Fibroblast of skin of back (primary cell): ENCODE measurements at places on chromosomes 16 and 17.

- peak; percentile 72 for DNase-seq
Measured at GRCh38 chr17:34306466-34306865, 12.8 kb upstream of the CCL8 start.

- no peak for DNase-seq
Measured at GRCh38 chr17:82559566-82560251, 40.2 kb downstream of the FOXK2 start.

- DNase-seq = peak; percentile 45
Measured at GRCh38 chr17:40461732-40462342, 18.6 kb downstream of the IGFBP4 start.

DNA sequence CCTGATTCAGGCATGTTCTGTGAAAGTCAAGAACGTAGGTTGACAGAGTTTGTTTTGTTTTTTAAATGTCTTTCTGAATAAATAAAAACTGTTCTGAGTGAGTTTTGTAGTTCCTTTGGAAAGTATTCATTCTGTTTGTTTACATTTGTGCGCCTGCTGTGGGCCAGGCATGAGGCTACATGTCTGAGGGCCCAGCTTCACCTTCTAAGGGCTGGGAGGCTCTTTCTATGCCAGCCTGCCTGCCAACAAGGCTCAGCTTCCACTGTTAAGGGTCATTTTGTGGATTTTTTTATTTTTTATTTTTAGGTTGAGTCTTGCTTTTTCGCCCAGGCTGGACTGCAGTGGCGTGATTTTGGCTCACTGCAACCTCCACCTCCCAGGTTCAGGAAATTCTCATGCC, 6.1 kb downstream of the WWOX start:
- DNase-seq = no peak

GRCh38 chr17:82031885-82032627, 578 bp downstream of the RAC3 start:
- DNase-seq = no peak

DNA sequence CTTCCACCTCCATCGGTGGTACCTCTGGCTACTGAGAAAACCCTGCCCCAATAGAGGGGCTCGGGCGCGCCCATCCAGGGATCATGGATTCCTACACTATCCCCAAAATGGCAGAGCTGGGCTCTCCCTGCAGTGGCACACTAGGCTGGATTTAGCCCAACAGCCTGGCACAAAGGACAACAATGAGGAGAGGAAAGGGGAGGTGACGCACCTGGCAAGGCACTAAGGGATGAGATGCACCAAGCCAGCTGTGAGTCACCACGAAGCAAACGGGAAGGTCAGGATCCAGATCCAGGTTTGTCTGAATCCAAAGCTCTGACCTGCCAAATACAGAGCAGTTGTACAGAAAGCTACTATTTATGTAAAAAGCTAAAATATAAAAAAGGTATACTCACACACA, 18.1 kb downstream of the UBE2O start:
- DNase-seq = no peak

- no peak for DNase-seq
Measured at GRCh38 chr17:737561-738113, 5.2 kb downstream of the TLCD3A start.

DNA sequence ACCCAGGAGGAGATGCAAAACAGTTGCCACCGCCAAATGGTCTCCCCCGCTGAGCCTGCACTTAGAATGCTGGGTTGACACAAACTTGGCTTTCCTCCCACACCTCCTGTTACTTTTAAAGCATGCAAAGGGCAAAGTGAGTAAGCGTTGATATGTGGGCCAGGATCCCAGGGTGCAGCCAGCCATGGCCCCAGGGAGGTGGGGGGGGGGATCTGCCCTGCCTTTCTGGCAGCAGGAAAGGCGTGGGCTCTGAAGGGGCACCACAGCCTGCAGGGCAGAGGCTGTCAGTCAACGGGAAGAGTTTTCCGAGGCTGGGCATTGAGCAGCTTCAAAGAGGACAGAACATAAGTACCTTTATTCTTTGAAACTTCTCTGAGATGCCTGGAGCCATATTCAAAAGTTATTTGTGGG, 142.3 kb downstream of the ABCC12 start:
- DNase-seq = peak; percentile 12

- no peak for DNase-seq
Measured at GRCh38 chr16:74071996-74072535, 224.5 kb upstream of the PSMD7 start.

GRCh38 chr16:50767197-50767596, 25.3 kb downstream of the CYLD start:
- DNase-seq = no peak

DNA sequence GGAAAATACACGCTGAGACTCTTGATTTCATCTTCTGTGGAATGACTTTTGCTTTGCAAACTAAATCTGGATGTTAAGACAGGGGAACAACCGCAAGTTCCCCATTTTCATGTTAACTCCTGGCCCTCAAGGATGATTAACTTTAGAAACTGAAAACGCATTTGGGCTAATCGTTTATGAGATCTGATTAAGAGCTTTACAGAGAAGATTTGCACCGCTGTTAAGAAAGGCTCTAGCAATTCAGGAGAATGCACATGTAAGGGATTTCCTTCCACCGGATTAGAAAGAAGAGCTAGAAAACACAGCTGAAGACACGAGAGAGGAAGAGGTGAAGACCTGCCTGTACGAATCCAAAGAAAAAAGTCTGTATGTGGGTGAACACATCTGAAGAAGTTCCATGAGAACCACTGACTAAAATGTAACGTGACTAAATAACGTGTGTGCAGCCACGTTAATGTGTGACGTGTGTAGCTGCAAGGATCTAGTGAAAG, 106.4 kb downstream of the YPEL2 start:
- DNase-seq = no peak

- DNase-seq = peak; percentile 56
Measured at GRCh38 chr16:57045694-57046381, 46.5 kb upstream of the CPNE2 start.

- DNase-seq = no peak
Measured at GRCh38 chr17:31820691-31821435, 38.2 kb downstream of the COPRS start.

DNA sequence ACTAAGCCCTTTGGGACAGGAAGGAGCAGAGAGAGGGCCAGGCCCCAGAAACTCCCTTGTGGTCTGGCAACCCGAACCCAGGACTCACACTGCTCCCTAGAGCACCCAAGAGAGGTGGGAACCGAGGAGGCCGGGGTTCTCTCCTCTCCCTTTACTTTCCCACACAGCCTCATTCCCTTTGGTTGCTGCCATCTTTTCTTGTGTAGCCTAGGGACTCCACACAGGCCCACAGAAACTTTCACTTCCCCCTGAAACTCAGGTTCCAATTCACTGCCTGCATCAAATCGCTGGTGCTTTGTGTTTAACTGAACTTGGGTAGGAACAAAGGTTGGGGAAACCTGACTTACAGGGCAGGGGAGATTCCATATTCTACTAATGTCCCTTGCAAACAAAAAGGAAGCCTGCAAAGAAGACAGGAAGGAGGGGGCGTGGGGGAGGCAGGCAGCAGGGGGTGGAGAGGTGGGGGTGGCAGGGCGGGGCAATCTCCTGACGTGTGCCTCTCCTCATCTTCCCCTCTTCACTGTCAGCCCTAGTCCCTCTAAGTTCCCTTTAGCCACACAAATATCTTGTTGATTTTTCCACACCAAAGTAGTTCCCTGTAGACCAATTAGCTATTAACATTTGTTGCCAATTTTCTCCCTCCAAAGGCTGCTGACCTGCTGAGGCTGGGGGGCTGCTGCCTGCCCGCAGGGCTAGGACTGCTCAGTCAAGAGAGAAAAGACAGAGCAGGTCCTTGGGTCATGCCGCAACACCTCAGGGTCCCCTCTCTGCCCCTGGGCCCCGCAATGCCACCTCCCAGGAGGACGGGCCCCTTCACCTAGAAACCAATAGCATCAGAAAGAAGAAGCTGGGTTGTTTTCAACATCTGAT, 8.0 kb downstream of the ST3GAL2 start:
- peak; percentile 16 for DNase-seq

- DNase-seq = no peak
Measured at GRCh38 chr16:89033304-89033703, 56.3 kb upstream of the CBFA2T3 start.

- no peak for DNase-seq
Measured at GRCh38 chr16:49918257-49918656, 62.3 kb upstream of the ZNF423 start.

DNA sequence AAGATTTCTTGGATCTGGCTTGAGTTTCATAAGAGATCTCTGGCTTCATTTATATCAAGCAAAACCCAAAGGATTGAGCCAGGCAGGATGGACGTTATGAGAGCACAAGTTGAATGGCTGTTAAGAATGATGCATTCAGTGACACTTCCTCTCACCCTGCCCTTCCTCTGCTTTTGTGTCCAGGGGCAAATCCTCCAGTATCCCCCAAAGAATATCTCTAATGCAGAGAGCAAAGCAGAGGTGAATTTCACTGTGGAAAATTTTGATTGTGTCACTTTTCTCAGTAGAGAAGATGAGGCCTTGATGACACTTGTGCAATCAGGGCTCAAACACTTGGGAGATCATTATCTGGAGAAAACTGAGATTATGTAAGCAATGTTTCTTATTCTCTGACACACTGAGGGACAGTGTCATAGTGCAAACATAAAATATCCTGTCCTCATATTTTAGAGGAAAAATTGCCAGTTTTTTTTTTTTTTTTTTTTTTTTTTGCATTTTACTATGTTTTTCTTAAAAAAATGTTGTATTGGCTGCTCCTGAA, 25.3 kb downstream of the MARCHF10 start:
- DNase-seq = no peak

DNA sequence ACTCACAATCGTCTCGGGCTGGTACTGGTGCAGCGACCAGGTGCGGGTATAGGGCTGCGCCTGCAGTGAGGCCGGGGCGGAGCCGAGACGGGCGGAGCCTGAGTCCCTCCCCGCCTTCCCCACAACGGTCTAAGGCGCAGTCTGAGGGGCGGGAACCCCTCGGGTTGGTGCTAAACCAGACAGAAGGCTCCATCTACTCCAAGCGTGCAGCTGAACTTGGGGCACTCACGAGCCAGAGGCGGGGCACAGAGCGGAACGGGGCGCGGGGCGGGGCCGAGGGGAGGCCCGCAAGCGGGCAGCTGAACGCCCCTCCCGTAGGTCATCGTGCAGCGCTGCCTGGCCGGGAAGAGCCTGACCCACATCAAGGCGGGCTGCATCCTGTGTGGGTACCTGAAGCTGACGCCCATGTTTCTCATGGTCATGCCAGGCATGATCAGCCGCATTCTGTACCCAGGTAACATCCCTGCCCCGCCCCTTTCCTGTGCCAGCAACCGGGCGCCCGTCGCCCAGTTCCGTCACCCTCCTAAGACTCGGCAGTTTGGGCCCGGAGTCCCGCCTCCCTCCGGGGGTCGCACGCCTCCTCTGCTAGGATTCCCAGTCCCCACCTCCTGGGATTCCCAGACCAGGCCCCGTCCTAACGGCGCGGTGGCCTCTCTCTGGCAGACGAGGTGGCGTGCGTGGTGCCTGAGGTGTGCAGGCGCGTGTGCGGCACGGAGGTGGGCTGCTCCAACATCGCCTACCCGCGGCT, 5.0 kb downstream of the SLC5A2 start:
- peak; percentile 26 for DNase-seq

DNA sequence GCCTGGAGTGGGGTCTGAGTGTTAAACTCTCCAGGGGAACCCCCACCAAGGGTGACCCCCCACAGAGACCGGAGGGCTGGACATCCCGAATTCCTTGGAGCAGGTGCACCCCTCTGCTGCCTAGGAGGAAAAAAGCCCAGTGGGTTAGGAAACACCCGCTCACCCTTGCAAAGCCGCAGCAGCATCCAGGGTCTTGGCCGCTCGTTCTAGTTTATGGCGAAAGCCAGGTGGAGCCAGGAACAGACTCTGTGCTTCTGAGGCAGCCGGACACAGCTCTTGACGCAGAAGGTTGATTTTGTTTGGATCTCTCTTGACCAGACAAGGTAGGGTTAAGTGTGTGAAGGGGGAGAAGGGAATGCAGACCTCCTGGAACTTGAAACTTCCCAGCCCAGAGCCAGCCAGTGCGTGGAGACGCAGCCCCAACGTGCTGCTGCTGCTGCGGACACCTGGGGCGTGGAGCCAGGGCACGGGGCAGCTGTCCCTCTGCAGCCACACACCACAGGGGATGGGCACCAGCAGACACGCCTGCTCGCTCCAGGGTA, 154.5 kb downstream of the LAT start:
- no peak for DNase-seq

- DNase-seq = no peak
Measured at GRCh38 chr17:17790637-17791464, 45.9 kb downstream of the SREBF1 start.

DNA sequence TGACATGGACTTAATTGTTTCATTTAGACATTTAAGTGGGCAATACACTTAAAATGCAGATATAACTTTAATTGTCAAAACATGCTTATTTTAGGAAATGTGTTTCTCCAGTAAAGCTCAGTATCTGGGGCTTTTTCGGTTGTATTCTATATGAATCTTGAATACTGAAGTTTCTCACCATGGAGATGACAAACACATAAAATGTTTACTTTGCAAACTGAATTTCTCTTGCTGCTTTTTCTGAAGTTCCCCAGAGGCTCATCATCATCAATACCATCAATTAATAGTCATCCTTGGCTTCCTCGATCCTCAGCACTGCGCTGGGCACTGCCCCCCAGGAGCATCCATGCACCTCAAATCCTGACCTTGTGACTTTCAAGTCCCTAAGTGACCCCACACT, 227.3 kb downstream of the WWOX start:
- DNase-seq = no peak

GRCh38 chr17:71237903-71238538, 882.8 kb upstream of the SOX9 start:
- DNase-seq = peak; percentile 34
